NCI-H774 (cell line): ENCODE measurements at places on chromosomes 2 and 18.
A peak's percentile ranks its signal among the peaks of the same experiment; 100 is the strongest.

DNA sequence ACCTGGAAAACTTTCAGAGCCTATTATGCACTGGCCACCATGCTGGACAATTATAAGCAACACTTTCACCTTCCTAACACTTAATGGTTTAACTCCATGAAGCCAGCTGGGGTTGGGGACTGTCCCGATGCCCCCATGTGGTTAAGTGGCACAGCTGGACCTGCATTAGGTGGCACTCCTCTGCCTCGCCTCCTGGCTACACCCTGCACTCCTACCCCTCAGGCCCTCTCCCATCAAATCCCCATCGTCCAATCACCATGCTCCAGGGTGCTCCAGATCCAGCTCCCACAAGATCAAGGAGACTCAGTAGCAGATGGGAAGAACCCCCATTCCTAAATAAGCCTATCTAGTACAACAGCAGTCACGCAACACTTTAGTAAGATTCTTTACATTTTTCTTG, 53.8 kb downstream of the HDLBP start:
- DNase-seq, result no peak

DNA sequence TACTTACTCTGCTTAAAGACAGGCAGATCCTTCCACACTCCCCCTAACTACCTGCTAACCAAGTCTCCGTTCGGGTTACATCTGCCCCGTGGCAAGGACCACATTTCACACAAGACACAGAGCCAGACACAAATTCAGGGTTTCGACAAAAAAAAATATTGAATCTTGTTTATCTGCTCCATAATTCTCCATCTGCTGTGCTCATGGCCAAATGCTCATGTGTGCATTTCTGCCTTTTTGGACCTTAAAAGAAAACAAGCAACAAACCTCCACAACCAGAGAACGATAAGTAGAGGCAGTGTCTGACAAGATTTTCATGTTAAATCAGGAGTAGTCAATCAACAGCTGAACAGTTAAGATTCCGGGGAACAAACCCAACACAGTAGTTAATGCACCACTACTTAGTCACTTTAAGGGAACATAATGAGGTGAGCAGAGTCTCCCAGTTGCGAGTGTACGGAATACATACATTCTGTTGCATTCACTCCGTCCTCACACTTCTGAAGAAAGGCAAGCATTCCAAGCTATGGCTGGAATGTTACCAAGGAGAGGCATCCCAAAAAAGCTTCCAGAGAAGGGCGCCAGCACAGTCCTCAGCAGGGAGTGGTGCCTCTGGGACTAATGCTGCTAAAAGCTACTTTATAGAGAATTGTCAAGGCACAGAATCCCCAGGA, 121.0 kb downstream of the ANKRD44 start:
- DNase-seq, result no peak

DNA sequence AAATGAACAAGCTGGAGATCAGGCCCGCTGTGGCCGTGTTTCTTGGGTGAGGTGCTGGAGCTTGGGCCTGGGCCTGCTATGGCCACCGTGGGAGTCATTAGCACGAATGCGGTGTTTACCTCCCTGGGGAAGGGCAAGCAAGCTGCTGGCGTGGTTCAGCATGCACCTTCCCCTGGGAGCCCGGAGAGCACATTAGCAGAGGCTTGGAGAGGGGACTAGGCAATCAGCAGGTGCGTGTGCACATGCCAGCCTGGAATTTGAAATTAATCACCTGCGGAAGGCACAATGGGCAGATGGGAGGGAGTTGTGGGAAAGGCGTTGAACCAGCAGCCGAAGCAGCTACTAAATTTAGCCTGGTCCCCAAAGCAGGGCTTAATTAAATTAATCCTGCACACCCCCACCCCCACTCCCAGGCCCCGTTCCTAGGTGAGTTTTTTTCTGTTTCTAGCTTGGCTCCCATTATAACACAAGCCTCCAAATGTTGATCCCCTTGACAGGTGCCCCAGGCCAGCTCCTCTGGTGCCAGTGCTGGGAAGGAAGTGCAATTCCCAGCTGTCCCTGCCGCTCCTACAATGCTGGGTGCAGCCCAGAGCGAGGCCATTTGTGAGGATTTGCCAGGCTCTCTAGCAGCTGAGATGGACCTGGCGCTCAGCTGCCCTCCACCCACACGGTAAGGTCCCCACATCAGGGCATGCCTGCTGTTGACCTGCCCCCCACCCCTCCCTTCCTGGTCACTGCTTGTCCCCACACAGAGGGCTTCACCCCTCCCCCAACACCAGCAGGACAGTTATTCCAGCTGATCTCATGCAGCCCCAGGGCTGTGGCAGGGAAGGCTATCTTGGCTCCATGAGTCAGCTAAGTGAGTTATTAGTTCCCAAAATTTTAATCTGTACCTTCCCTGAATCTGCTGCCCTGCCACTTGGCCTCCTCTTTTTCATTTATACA, 115.0 kb downstream of the ZBTB7C start:
- peak; percentile 88 for DNase-seq

DNA sequence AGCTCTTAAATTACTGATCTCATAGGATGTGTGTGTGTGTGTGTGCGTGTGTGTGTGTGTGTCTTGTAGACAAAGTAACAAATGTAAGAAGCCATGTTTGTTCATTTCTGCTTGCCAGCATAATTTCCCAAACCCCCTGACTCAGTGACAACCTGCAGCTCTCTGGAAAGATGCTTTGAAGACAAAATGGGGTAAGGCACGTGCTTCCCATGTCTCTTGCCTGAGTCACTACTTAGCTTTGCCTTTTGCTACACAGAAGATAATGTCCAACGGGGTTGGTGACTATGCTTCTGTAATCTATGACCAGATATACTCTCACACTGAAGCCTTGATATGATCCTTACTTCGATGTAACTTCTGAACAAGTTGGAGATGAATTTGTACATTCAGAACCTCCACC, 332.0 kb downstream of the SLC4A3 start:
- DNase-seq, result no peak

DNA sequence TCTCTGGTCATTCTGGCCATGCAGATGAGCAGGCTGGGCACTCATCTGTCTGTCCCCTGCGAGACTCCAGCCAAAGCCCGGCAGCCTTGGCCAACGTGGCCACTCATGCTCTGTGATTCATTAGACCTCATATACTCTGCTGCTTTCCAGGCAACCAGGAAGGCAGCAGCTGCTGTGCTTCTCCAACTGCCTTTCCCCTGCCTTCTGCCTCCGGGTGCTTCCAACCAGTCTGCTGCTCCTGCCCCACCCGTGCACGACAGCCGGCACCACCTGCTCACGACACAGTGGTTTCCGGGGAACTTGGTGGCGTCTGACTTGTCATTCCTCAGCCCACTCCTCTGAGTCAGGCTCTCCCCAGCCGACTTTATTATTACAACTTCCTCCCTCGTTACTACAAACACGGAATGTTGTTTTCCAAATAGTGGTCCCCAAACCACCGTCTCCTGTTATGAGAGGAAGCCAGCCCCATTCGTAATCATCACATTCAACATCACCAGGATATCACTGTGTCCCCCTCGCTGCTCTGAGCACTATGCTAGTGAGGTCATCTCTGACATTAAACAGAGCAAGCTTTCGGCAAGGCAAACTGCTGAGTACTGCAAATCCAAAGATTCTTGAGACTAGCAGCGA, 392.4 kb downstream of the ALK start:
- no peak for DNase-seq

GRCh38 chr2:173226899-173227698, 127.6 kb upstream of the CDCA7 start:
- DNase-seq, result peak; percentile 4

- DNase-seq, result no peak
These were observed 17.1 kb upstream of the FABP1 start for GRCh38 chr2:88144914-88145497.

DNA sequence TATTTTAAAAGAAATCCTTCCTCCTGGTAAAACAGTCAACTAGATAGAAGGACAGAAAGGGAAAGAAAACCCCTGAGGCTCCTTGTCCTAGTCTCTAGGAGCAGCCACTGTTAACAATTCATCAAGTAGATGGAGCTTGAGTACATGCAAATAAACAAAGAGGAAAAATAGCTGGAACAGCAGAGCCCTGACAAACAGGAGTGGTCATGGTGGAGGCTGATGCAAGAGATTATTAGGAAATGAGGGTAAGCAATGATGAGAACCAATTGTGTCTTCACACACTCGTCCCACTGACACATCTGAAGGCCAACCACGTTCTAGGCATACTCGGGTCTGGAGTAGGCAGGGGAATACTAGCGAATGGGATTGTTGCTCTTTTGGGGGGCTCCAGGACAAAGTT, 9.2 kb downstream of the DLGAP1 start:
- no peak for DNase-seq

DNA sequence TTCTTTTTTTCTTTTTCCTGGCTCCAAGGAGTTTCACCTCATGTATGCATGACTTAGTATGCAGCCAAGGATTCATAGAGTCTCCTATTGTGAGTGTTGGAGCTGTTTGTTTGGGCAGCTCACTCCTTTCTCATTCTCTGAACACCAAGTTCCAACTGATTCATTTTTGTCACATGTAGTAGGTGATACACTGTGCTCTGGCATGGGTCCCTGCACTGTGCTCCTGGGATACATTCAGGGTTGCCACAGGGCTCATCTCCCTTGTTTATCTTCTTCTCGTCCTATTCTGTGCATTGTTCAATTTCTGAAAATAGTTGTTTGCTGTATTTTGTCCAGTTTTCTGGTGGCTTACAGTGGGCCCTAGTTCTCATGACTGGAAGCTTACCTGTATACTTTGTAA, 96.8 kb downstream of the ZNF407 start:
- no peak for DNase-seq

DNA sequence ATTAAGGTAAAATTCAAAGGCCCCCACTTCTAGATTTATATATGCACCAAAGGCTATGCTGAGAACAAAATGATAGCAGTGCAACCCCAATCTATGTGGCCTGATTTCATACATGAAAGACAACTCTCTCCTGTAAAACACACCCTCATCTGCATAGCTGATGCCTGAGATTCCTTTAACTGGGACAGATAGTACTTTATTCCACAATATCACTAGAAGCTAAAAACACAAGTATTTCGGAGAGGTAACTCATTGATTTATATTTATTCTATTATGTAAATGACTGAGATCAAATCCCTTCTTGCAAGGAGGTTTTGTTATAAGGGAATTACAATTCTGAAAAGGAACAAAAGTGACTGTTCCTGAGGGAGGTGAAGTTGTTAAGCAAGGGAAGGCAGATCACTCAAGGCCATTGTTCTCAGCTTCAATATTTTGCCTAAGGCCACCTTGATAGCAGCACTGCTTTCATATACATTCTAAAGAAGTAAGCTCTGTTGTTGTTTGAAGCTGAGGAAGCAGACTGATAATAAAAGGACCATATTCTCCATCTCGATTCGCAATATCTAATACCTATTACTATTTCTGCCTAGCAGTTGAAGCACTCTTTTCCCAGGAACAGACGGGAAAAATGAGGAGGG, 471.0 kb upstream of the CDH7 start:
- no peak for DNase-seq

- no peak for DNase-seq
These were observed 27.2 kb downstream of the CHST10 start for GRCh38 chr2:100390001-100390940.

DNA sequence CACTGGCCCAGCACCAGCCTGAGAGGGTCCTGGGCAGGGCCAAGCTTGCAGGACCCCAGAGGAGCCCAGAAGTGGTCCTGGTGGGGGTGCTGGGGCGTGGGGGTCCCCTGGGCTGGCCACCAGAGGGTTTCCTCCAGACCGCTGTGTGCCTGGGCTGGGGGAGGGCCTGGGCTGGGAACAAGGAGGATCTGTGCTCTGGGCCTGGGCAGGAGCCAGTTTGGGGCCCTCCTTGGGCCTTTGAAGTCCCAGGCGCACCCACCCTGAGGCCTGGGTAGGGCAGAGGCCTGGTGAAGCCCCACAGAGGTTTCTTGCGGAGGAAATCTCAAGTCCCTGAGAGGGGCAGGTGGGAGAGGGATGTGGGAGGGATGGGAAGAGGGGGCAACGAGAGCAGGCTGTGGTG, 63.4 kb upstream of the GPC1 start:
- DNase-seq, result no peak

- DNase-seq, result no peak
These were observed 29.6 kb upstream of the RNU4ATAC start for GRCh38 chr2:121501031-121501430.

GRCh38 chr2:39124746-39125057, 3.9 kb upstream of the SOS1 start:
- no peak for DNase-seq

- peak; percentile 62 for DNase-seq
These were observed 38.9 kb downstream of the CNGA3 start for GRCh38 chr2:98385050-98385699.

DNA sequence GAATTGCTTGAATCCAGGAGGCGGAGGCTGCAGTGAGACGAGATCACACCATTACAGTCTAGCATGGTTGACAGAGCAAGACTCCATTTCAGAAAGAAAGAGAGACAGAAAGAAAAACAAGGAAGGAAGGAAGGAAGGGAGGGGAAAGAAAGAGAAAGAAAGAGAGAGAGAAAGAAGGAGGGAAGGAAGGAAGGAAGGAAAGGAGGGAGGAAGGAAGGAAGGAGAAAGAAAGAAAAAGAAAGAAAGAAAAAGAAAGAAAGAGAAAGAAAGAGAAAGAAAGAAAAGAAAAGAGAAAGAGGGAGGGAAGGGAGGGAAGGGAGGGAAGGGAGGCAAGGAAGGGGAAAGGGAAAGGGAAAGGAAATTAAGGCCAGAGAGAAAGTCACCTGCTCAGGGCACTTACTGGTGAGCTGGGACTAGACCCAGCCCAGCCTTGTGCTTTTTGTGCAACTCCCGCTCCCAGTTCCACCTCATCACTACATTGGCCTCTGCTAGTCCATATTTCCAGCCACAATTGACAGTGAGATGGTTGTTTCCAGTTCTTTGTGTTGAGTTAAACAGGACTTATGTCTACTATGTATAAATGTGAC, 35.7 kb downstream of the MOGAT1 start:
- DNase-seq, result no peak

DNA sequence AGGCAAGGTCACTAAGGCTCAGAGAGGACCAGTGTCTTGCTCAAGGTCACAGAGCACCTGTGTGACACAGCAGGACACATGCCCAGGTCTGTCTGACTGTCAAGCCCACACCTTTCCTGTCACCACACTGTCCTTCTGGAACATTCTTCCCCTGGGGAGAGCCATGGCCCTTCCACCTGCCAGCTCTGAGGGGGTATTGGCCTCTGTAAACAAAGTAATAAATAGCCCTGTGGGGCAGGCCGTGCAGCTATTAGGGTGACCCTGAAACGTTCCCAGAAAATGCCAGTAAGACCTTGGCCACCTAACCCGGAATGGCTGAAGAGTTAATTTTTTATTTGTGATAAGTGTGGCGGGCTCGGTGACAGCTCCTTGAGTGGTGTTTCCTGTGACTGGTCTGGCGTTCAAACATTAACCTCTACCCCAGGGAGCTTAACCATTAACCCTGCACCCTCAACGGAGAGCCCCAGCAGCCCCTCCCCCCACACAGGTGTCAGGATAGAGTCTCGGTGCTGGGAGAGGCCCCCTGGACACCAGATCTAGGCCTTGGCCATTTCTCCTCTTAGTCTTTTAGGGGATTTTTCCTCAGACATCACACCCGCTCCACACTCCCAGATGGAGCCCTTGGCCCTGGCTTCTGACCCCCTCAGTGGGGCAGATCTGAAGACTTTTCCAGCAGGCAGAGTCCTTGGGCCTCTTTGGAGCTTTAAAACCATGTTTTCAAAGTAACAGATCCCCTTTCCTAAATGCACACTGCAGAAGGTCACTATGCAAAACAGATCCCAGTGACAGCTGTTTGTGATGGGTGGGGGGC, 36.6 kb downstream of the SCTR start:
- DNase-seq, result no peak
